ENCODE measurements at places on chromosomes 3 and 15.

GRCh38 chr15:41483519-41483918 is 10.2 kb upstream of the ITPKA start:
- H3K27ac ChIP-seq = peak overlapping the region; percentile 51
- H3K4me3 ChIP-seq = no peak overlapping the region
- peaks cover 14% of the 10 kb centered on the region for H3K4me1 ChIP-seq
- peaks cover 6% of the 10 kb centered on the region for H3K27me3 ChIP-seq

GRCh38 chr3:187989575-187990153 is 164.3 kb upstream of the LPP start:
- DNase-seq = no peak
- H3K4me1 ChIP-seq = peaks cover 28% of the 10 kb centered on the region
- H3K27me3 ChIP-seq = peaks cover 7% of the 10 kb centered on the region
- H3K36me3 ChIP-seq = peaks cover 4% of the 10 kb centered on the region

GRCh38 chr3:47347217-47347801 is 33.5 kb upstream of the PTPN23 start:
- H3K27ac ChIP-seq = peak overlapping the region; percentile 53
- no peaks in the 10 kb centered on the region for H3K27me3 ChIP-seq
- H3K4me3 ChIP-seq = peak overlapping the region; percentile 18
- peaks cover 26% of the 10 kb centered on the region for H3K36me3 ChIP-seq

DNA sequence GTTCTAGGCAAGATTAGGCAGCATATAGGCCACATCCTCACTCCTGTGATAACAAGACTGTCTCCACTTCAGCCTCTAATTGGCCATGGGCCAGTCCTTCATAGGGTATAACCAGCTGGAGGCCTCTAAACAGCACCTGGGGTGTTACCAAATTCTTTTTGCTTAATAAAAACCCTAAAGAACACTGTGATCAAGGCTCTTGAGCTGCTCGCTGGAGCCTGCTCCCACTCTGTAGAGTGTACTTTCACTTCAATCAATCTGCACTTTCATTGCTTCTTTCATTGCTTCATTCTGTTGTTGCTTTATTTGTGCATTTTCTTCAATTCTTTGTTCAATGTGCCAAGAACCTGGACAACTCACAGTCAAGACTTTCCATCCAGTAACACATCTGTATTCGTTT is 36.2 kb upstream of the TOPBP1 start:
- no peak overlapping the region for H3K4me3 ChIP-seq
- H3K36me3 ChIP-seq = no peaks in the 10 kb centered on the region
- DNase-seq = no peak
- no peak overlapping the region for H3K27ac ChIP-seq
- H3K4me1 ChIP-seq = no peaks in the 10 kb centered on the region

- no peak for DNase-seq
- H3K27me3 ChIP-seq = peaks cover 53% of the 10 kb centered on the region
- H3K4me1 ChIP-seq = peaks cover 28% of the 10 kb centered on the region
These were observed 1.5 kb upstream of the OCA2 start for GRCh38 chr15:28100516-28101195.

All from stimulated activated naive B cell treated with anti-CD40 and anti-IgM and Interleukin-4, amounts not matched to agents 10 μg/mL and 1 μg/mL and 100 μg/mL, for 72 hours (primary cell).